ENCODE measurements at places on chromosomes 16 and 17.

DNA sequence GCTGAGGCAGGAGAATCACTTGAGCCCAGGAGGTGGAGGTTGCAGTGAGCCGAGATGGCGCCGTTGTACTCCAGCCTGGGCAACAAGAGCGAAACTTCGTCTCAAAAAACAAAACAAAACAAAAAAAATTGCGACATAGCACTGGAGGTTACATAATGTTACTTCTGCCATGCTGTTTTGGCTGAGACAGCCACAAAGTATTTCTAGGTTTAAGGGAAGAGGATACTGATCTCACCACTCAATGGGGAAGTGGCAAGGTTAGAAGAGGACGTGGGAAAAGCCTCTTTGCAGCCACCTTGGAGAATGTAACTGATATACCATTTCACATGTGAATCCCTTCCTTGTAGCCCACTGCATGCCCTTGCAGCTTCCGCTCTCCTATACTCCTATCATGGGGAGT is 131.2 kb upstream of the NLRP1 start:
- H3K4me3 ChIP-seq, result no peak overlapping the region
- H3K4me1 ChIP-seq, result no peaks in the 10 kb centered on the region
- no peak for DNase-seq

DNA sequence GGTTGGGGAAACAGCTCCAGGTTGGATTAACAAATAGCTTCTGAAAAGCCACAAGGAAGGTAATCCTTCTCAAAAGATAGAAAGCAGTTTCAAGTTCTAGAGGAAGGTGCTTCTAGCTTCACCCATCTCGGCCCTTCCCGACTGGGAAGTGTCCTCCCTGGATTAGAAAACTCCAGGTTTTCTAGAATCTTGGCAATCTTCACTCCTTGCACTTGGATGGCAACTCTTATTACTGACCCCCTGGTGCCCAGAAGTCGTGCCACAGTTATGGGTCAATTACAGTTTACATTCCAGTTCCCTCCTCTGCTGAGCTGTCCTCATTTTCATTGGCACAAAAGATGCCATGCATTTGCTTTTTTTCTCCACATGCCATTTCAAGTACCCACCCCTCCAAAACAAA is 65.6 kb downstream of the SMG6 start:
- DNase-seq, result no peak
- H3K27me3 ChIP-seq, result no peaks in the 10 kb centered on the region
- H3K36me3 ChIP-seq, result no peaks in the 10 kb centered on the region
- no peak overlapping the region for H3K27ac ChIP-seq
- H3K4me1 ChIP-seq, result no peaks in the 10 kb centered on the region
- no peak overlapping the region for H3K4me3 ChIP-seq

DNA sequence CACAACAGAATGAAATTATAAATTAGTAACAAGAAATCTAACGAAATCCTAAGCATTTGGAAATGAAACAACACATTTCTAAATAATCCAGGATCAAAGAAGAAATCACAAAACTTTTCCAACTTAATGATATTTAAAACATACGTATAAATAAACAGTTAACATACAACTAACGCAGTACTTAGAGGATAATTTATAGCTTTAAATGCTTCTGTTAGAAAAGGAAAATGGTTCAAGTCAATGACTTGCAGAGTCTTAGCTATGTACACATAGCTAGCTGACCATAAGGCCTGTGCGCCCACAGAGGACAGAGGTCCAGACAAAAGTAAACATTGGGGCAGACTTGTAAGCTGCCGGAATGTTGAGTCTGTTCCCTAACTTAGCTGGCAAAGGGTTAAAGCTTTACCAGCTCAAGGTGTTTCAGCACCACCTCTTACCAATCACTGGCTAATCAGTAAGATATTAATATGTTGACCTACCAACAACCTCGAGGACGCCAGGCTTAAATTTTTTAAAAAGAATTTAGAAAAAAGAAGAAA is 84.6 kb downstream of the PARN start:
- no peaks in the 10 kb centered on the region for H3K27me3 ChIP-seq
- H3K4me1 ChIP-seq, result no peaks in the 10 kb centered on the region
- H3K27ac ChIP-seq, result no peak overlapping the region
- H3K4me3 ChIP-seq, result no peak overlapping the region

GRCh38 chr17:56819431-56820145 is 14.1 kb downstream of the C17orf67 start:
- H3K4me1 ChIP-seq, result no peaks in the 10 kb centered on the region
- H3K27me3 ChIP-seq, result no peaks in the 10 kb centered on the region
- H3K4me3 ChIP-seq, result no peak overlapping the region
- H3K36me3 ChIP-seq, result no peaks in the 10 kb centered on the region

Measured in right lobe of liver (tissue), 6 donors.